ENCODE measurements at places on chromosomes 16 and 17. TPM values are rescaled to one million over a fixed set of nuclear protein-coding genes. Genes with fewer than 3 reads are reported as not detected.

DNA sequence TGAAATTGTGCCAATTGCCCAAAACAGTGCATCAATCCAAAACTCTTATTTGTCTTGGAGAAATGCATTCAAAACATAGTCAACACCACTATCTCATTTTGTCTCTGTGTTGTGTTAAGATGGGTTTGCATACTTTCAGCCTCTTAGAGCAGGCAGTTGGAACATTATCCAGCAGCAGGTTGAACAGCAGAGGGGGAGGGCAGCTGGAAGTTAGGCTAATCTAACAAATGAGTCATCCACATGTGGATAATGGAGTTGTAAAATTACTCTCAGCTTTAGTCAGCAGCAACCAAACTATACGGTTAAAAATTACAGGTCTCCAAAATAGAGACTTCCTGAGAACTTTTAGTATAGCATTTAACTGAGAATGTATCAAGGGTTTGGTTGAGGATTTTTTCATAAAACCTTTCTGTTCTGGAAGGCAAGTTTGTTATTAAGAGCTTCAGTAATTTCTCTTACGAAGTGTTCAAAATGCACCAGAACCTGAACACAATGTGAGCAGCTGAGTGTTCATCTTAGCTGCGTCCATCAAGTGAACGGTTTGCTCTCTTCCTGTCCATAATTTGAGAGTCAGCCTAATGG is 46.3 kb downstream of the PRKCA start:
- H3K27me3 ChIP-seq = no peaks in the 10 kb centered on the region
- no peak for DNase-seq
- H3K27ac ChIP-seq = peak overlapping the region; percentile 23
- H3K4me3 ChIP-seq = no peak overlapping the region

- H3K27me3 ChIP-seq = peaks cover 20% of the 10 kb centered on the region
- peak; percentile 48 for DNase-seq
- H3K4me3 ChIP-seq = no peak overlapping the region
- H3K27ac ChIP-seq = no peak overlapping the region
These were observed 6.3 kb upstream of the XAF1 start for GRCh38 chr17:6749519-6749918.

- H3K4me1 ChIP-seq = no peaks in the 10 kb centered on the region
- no peak overlapping the region for H3K4me3 ChIP-seq
- no peaks in the 10 kb centered on the region for H3K27me3 ChIP-seq
- no peak for DNase-seq
- no peaks in the 10 kb centered on the region for H3K36me3 ChIP-seq
These were observed 14.1 kb downstream of the FLYWCH2 start for GRCh38 chr16:2897110-2897509.

- no peaks in the 10 kb centered on the region for H3K36me3 ChIP-seq
- peaks cover 23% of the 10 kb centered on the region for H3K4me1 ChIP-seq
- peaks cover 78% of the 10 kb centered on the region for H3K27me3 ChIP-seq
- no peak overlapping the region for H3K4me3 ChIP-seq
- DNase-seq = no peak
- no peak overlapping the region for H3K27ac ChIP-seq
These were observed 2.4 kb downstream of the HLF start for GRCh38 chr17:55266958-55267688.

- no peak for DNase-seq
- peaks cover 5% of the 10 kb centered on the region for H3K4me1 ChIP-seq
- no peaks in the 10 kb centered on the region for H3K27me3 ChIP-seq
- peaks cover 69% of the 10 kb centered on the region for H3K36me3 ChIP-seq
- H3K4me3 ChIP-seq = no peak overlapping the region
These were observed 35.7 kb downstream of the IKZF3 start for GRCh38 chr17:39828443-39828842.

The ZMYND15 gene
- not detected for total RNA-seq

Data from activated CD8-positive, alpha-beta T cell treated with anti-CD3 and anti-CD28 coated beads, Interleukin-2, amount 10 ng/mL, durations not matched to agents 7 days and 5 days (primary cell).